ENCODE measurements at places on chromosomes 7 and 10.

DNA sequence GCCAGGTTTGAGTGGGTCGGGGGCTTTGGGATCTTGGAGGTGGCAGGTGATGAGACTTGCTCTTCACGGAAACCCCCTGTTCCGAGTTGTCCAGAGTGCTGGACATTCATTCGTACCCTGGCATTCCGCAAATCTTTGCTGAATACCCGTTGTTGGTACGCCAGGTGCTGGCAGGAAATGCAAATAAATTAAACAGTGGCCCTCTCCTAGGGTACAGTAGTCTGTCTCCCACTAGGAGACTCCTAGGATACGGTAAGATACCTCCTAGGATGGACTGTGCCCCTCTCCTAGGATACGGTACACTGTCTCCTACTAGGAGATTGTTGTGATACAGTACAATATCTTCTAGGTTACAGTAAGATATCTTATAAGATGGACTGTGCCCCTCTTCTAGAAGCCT, 544 bp downstream of the SEC23IP start:
- DNase-seq: no peak

- no peak for DNase-seq
Observed at GRCh38 chr10:22491480-22491879, 146.2 kb downstream of the SPAG6 start.

GRCh38 chr7:148699024-148699781, 500 bp downstream of the CUL1 start:
- peak; percentile 73 for DNase-seq

- DNase-seq: no peak
Observed at GRCh38 chr7:151687523-151688235, 168.0 kb upstream of the RHEB start.

DNA sequence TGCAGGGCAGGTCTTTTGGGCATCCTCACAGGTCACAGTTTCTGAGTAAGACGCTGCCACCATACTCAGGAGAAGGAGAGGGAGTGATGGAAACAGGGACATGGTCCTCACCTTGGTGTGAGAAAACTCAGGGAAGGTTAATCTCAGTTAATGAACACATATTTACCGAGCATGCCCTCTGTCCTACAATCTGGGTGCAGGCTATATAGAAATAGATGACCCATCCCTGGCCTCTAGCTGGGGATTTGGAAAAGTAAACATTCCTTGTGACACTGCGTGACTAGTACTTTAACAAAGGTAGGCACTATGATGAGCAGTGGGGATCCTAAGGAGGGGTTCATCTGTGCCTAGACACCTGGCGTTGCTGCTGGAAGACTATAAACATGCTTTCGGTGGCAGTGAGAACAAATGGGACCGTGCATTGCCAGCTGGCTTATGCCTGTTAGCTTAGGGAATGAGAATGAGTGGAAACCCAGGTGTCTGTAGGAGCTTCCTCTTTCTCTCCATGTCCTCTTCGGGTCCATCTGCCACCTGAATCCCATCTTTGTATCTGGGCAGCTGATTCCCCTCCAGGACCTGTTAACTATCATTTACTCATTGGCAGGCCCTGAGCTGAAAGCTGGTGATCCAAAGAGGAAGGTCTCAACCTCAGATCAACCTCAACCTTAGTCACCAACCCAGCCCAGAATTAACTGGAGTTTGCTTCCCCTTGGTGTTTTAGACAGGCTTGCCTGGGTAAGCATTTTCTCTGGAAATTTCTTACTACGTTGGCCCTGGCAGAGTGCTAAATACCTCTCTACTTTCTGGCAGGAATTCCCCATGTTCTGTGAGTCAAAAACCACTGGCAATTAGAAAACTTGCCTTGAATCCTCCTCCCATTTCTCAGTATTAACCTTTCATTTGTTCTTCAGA, 794 bp downstream of the MBL2 start:
- DNase-seq: no peak

GRCh38 chr10:94194256-94194655, 168.5 kb downstream of the NOC3L start:
- no peak for DNase-seq

DNA sequence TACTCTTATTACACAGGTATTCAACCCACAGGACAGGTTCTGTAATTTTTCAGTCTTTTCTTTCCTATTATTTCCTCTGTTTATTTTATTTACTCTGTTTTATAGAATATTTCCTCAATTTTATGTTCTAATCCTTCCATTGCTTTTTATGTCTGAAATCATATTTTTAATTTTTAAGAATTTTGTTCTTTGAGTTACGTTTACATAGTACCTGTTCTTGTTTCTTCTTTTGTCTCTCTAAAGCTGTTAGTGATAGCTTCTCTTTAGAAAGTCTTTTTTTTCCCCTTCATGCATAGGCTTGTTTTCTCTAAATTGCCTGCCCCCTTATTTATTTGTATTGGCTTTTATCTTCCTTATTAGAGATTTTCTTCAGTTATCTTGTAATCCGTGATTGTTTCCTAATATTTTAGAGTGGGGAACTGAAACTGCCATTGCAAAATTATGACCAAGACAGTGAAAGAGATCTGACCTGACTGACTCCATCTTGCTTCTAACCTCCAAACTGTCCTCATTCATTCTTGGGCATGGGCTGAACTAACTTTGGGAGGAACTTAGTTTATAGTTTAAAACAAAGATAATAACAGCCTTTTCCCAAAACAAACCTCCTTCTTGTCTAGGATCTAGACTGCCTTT, 187.6 kb downstream of the PFKFB3 start:
- DNase-seq: no peak

DNA sequence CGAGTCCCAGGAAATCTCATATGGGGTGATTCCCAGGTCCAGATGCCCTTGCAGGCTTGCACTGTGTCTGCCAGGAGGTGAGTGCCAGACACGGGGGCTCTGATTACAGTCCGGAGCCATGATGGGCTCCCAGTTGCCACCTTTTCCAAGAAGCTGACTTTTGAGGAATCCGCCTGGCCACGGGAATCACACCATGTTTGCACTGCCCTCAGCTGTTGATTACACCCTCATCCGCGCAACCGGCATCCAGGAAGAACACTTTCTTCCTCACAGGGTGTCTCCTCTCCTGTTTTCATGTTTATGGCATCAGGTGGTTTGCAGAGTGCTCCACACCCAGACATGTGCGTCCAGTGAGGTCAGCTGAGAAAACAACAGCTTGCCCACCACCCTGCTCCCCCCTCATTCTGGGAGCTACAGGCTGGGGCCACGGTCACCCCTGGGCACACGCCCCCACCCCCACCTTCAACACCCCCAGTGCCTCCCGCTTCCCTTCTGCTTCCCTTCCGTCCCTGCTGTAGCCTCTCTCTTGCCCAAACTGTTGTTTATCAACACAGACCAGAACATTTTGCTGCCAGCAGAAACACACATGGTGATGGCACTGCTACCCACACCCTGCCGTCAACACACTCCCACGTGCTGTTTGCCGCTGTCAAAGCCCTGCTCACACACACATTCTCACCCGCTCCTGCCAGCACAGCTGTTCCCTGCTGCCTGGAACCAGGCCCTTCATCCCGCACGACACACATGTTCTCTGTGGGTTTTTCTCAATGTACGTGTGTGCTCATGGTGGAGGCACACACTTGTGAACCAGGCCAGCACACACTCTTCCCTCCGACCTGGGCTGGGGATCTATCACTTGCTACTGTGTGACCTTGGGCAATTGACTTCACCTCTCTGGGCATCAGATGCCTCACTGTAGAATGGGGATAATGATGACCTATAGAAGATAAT, 35.8 kb downstream of the DDIT4 start:
- no peak for DNase-seq

GRCh38 chr7:151247611-151248345, 716 bp downstream of the SMARCD3 start:
- DNase-seq: no peak

- DNase-seq: no peak
Observed at GRCh38 chr7:136807598-136807997, 60.9 kb upstream of the CHRM2 start.

- DNase-seq: peak; percentile 23
Observed at GRCh38 chr10:68074031-68074774, 880 bp downstream of the HERC4 start.

GRCh38 chr7:34973400-34973760, 63.9 kb downstream of the DPY19L1 start:
- no peak for DNase-seq

DNA sequence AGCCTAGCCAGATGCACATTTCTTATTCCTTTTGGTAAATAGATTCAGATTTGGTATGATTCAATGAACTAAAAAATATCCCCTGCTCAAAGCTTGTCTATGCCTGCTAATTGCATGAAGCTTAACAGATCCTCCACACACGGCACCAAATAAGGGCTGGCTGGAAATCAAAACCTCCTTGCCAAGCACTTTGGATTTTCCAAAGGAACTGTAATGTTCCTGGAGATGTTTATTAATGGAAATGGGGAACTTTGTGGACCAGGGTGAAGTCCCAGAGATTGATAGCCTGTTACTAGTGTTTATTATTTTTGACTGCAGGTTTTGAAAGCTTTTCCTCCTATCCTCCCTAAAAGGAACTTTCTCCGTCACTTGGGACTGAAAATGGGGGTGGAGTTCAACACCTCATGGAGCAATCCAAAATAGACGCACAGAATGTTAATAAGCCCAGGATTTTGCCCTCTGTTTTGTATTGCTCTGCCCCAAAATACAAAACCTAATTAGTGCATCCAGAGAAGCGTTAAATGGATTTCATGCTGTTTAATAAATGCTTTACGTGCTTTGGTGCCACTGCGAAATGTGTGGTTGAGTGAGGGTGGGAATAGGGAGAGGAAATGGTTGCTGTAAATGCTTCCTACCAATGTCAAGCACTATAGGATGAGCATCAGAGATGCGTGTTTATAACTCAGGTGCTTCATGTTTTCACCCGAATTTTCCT, 1027.7 kb downstream of the LRMDA start:
- DNase-seq: no peak

DNA sequence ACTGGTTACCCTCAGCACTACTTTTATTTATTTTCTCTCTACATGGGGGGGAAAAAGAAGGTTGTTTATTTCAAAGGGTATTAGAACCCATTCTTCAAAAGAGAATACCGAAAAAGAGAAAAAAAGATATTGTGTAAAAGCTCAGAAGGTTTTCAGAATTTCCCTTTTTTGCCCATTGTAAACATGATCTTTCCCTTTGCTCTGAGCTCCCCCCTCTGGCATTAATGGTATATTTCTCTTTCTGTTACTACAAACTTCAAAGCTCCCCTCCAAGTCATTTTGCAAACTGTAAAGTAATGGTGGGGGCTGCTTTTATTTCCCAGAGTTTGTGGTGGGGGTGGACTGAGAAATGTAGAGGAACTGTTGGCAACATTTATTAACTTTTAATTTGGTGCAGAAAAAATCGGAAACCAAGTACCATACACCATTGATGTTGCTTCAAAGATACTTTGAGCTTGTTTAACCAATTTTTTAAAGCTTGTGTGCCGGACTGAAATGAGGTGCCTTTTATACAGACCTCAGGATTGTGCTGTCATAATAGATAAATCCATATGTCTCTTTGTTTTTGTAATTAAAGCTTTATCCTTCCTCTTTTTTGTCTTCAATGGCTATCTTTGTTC, 181.5 kb downstream of the EXOC4 start:
- DNase-seq: no peak

DNA sequence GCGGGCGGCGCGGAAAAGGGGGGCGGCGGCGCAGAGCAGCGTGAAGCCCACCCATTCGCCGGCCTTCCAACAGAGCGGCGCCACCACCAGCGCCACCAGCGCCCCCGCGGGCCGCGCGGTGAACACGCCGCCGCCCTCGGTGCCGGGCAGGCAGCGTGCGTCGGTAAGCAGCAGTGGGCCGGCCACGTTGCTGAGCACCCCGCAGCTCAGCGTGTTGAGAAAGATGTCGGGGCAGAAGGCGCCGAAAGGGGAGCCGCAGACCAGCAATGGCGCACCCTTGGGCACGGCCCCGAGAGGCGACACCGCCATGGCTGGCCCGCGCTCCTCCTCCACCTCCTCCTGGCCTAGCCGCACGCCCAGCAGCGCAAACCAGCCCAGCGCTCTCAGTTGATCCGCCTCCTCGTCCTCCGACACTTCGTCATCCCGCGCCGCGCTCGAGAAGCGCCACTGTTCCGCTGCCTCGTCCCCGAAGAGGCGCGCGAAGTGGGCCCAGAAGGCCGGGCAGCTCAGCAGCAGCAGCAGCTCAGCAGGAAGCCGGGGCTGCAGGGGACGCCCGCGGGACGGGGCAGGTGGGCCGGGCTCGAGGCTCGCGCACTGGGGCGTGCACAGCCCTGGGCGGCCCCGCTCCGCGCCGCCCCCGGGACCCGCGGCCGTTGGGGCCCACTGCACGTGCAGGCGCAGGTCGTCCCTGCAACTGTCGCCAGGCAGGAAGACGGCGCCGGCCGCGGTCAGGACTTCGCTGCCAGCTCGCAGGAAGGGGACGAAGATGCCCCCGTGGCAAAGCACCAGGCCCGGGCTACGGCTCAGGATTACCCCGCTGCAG, 623 bp downstream of the TYSND1 start:
- peak; percentile 74 for DNase-seq

GRCh38 chr7:711922-712380, 14.5 kb upstream of the DNAAF5 start:
- no peak for DNase-seq

- no peak for DNase-seq
Observed at GRCh38 chr10:130261306-130261705, 125.1 kb downstream of the GLRX3 start.

- no peak for DNase-seq
Observed at GRCh38 chr7:28505014-28505413, 92.7 kb downstream of the CREB5 start.

DNA sequence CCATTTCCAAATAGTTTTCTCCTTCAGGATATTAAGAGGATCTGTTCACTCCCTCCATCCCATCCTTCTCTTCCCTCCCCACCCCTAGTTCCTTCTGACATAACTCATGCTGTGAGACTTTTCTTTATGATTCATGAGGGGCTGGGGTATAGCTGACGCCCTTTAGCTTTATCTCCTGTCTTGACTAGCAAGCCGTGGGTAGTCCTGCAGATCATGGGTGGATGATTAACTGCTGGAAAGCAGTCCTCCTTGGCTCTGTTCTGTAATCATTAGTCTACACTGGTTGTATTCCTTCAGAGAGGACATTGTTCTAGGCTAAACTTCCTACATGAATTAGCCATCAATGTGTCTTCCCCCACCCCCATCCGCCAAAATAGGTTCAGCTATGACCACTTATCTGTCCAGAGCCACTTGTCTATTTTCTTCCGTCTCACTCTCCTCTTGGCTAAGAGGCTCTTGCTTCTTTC, 135.4 kb downstream of the LRRC4 start:
- no peak for DNase-seq

DNA sequence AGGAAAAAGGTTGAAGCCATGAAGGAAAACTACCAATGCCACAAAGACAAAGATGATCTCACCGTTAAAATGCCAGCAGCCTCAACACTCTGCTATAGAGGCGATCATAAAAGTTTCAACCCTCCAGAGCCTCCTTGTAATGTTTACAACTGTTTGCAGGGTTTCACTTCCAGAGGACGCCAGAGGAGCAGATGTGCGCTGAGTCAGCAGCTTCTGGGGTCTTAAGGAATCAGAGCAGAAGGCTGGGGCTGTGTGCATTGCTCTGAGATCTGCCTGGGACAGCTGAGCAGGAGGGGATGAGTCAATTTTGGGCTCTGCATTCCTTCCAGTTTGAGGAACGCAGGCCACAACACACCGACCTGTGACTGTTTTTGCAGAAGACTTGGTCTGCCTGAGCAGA, 98.3 kb downstream of the TMEM130 start:
- DNase-seq: no peak

All from activated CD4-positive, alpha-beta T cell treated with anti-CD3 and anti-CD28 coated beads, Interleukin-10, Interleukin-2, amounts not matched to agents 100 ng/mL and 50 ng/mL, durations not matched to agents 16 hours and 8 hours (primary cell).